Fibroblast of gingiva (primary cell): ENCODE measurements at places on chromosomes 7 and 10.

DNA sequence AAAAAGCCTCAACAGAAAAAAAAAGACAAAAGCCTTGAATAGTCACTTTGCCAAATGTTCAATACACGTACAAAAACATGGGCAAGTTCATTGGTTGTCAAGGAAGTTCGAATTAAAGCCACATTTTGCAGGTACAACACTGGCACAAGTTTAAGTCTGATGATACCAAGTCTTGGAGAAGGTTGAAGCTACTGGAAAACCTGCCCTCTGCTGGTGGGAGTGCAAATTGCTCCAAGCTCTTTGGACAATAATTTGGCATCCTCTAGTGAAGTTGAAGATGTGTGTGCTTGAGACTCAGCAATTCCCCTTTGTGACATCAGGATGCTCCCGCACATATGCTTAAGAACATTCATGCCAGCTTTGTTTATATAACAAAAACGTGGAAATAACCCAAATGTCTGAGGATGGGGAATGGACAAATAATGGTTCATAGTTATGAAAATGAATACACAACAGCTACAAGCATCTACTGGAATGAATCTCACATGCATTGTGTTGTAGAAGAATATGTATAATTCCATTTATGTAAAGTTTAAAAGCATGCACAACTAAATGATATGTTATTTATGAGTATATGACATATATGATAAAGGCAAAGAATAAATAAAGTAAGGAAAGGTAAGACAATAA, 120.0 kb upstream of the PLPP4 start:
- DNase-seq, result no peak

DNA sequence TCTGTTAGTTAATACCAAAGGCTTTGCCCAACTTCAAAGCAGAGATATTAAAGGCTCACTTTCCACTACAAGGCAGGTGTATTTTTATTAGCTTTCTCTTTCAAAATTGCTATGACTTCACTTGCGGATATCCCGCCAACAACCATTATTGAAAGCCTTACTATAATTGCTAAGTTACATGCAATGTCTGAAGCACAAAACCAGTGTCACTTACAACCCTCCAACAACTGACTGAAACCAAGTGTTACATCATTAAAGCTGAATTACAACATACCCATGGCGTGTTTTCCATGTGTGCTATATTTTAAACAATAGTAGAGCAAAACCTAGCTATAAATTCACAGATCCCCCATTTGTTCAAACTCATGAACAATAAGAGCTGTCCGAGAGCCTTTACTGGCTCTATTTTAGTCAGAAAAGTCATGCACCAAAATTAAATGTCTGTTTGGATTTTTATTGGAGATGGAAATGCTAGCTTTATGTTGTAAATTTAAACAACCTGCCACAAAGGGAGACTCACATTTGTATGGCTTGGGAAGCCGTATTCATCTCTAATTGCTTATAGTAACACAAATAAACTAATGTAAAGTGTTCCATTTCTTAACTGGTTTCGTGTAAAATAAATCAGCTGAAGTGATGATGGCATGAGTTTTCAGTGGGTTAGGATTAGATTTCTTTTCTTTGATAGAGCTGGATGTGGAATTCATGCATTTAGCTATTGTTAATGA, 227.1 kb downstream of the AGMO start:
- peak; percentile 12 for DNase-seq

GRCh38 chr10:71575451-71575850, 144.1 kb downstream of the C10orf105 start:
- peak; percentile 3 for DNase-seq

- no peak for DNase-seq
Measured at GRCh38 chr7:30928254-30928872, 16.7 kb downstream of the AQP1 start.

GRCh38 chr10:46268076-46268881, 18.5 kb upstream of the ANTXRL start:
- DNase-seq, result no peak

- DNase-seq, result no peak
Measured at GRCh38 chr10:133278577-133279265, 2.1 kb upstream of the ADAM8 start.

- no peak for DNase-seq
Measured at GRCh38 chr10:116826803-116827202, 22.5 kb upstream of the ENO4 start.

GRCh38 chr10:49398000-49398861, 2.3 kb upstream of the DRGX start:
- DNase-seq, result peak; percentile 23

- DNase-seq, result no peak
Measured at GRCh38 chr10:33098951-33099663, 141.1 kb upstream of the ITGB1 start.

GRCh38 chr10:71562181-71562580, 157.4 kb downstream of the C10orf105 start:
- no peak for DNase-seq

GRCh38 chr7:51299391-51300133, 17.0 kb downstream of the COBL start:
- DNase-seq, result no peak

DNA sequence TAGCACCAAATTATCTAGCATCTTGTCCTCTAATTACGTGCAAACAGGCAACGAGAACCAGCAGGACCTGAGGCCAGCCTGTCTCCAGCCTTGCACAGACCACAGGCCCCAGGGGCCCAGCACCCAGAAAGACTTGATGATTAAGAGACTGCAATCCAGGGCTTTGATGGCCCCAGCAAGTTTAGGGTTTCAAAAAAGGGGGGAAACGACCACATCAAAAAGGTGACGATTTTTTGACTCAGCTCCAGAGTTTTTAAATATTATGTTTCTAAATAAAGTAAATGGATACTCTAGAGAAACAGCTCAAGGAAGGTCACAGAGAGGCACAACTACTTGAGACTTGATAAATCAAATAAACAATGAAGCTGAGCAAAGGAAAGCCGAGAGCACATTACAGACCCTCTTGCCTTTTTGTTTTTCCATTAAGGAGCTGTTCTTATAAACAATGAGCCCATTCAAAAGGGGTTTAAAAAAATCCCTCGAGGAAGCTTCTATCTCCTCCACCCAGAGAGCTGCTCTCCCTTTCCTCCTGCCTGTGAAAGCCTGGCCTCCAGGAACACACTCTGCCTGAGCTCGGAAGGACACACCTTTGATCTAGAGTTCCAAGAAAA, 44.1 kb downstream of the GLI3 start:
- no peak for DNase-seq

DNA sequence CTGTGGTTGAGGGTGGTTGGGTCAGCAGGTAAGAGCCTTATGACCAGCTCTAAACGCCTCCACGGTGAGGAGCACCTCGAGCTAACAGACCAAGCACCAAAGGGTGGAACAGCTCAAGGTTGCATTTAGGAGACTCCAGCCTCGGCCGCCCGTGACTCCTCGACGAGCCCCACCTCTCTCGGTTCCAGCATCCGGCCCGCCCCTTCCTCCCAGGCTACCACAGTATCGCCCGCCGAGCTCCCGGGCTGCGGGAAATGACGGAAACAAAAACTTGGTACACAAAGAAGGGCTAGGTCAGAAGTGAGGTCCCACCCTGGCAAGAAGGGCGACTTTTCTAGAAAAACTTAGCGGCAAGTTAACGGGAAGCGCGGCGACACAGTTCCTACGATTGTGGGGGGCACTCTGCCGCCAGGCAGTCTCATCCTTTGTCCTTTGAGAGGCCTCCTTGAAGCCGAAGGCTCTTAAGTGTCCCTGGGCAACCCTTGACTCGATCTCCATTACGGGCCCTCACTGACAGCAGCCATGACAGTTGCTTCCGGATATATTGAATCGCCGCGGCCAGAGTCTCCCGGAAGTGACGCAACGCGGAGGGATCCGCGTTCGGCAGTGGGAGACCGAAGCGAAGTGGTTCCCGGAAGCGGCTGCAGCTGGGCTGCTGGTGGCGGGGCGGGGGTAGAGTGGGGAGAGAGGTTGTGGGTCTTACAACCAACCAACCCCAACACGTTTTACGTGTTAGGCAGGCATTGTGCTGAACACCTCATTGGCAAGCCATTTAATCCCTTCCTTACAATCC, 40.2 kb upstream of the ZNF518A start:
- peak; percentile 99 for DNase-seq

GRCh38 chr7:126723966-126724544, 528.7 kb downstream of the GRM8 start:
- no peak for DNase-seq

GRCh38 chr10:104273899-104274575, 5.1 kb downstream of the GSTO2 start:
- DNase-seq, result peak; percentile 55

GRCh38 chr10:81920213-81920829, 45.3 kb downstream of the NRG3 start:
- no peak for DNase-seq

- no peak for DNase-seq
Measured at GRCh38 chr10:7611909-7612308, 54.9 kb downstream of the ITIH5 start.

DNA sequence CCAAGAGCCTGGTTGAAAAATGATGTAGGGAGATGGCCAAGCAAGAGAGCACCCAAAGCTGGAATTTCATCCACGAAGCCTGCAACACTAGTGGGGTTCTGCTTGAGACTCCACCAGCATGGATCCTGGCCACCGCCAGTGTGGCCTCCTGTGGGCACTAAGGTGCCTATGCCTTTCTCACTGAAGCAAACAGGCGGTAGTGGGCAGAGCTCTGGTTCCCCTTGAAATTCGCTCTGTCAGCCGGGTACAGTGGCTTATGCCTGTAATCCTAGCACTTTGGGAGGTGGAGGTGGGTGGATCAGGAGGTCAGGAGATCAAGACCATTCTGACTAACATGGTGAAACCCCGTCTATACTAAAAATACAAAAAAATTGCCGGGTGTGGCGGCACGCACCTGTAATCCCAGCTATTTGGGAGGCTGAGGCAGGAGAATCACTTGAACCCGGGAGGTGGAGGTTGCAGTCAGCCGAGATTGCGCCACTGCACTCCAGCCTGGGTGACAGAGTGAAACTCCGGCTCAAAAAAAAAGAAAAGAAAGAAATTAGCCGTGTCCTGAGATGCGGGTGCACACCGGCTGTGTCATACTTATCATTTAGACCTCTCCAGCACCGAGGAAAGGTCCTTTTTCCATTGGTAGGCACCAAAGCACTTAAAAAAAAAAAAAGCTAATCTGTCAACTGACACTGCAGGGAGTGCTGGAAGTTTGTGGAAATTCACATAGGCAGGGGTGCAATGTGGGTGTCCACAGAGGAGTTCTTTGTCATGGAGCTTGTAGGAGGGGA, 28.3 kb downstream of the CCM2 start:
- DNase-seq, result no peak

GRCh38 chr10:86266446-86267242, 100.0 kb downstream of the GRID1 start:
- no peak for DNase-seq

- DNase-seq, result no peak
Measured at GRCh38 chr10:99433378-99434020, 3.1 kb upstream of the GOT1 start.

GRCh38 chr7:584122-584465, 64.4 kb upstream of the PDGFA start:
- DNase-seq, result no peak

DNA sequence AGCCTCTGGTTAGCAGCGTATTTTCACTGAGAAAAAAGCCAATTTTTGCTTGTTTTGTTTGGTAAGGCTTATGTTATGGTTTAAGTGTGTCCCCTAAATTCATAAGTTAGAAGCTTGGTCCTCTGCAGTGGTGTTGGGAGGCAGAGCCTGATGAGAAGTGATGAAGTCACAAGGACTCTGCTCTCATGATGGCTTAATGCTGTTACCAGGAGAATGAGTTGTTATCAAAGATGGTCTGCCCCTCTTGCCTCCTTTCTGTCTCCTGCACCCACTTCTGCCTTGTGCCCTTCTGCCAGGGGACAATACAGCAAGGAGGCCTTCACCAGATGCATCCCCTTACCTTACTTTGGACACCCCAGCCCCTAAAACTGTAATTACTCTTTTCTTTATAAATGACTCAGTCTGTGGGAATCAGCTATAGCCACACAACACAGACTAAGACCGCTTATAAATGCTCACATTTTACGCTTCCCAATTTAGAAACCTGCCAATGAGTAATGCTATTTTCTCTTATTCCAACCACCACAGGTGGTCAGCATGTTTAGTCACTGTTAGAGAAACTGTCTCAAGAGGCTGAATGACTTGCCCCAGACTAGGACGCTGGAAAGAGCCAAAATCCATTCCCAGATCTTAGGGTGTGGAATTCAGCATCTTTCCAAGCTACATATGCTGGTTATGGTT, 6.1 kb upstream of the PKD1L1 start:
- no peak for DNase-seq

DNA sequence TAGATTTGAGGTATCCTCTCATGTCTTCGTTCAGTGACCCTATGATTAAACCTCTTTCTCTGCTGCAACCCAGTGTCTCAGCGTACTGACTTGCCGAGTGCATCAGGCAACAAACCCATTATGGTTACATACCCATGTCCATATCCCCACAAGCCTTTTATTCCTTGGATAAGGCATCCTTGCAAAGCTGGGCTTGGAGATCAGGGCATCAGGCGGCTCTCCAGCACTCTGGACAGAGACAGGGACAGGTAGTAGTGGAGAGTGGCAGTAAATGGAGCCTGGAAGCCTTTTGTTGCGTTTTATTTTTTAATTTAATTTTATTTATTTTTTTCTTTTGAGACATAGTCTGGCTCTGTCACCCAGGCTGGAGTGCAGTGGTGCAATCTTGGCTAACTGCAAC, 32.0 kb upstream of the NPFFR1 start:
- no peak for DNase-seq

DNA sequence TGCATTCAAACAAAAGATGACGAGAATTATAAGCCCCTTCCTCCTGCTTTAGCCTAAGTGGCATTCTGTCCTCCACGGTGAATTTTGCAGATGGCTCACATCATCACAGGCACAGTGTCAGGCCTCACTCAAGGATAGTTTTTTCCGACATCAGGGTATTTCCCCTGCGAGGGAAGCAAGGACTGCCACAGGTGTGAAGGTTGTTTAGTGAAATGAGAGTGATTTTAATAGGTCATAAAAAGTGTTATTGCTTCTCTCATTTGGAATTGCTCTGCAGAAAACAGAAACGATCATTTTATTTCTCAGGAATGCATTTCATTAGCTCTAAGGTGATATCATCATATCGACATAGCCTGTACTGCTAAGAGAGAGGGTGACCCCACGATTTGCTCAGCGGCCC, 128.7 kb upstream of the LANCL2 start:
- DNase-seq, result no peak

GRCh38 chr7:31550432-31550831, 36.5 kb downstream of the ITPRID1 start:
- no peak for DNase-seq

DNA sequence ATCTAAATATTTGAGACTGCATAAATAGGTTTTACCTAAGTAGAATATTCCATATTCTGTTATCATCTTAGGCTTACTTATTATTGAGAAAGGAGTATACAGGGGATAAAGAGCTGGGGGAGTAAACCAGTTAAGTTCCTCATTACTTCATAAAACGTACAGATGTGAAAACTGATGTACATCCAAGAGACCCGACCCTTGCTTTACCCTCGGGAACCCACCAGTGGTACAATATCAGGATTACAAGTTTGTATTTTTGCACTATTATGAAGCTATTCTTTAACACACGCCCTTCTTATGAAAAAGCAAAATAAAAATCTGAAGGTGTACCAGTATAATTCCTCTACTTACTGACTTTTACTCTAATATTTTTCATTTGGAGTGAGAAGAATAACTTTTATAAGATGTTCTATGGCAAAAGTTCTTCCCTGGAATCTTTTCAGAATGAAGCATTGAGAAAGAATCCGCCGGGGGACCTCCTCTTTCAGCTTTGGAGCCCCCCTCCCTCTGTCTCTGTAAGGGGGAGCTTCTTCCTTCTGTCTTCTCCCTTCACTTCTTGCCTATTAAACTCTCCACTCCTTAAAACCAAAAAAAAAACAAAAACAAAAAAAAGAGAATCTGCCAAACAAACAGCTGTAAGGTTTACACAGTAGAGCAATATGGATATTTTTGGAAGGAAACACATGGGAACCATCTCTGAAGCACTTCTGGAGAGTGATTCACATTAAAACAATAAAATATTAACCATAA, 550.0 kb downstream of the TNS3 start:
- DNase-seq, result peak; percentile 36
